Right ventricle myocardium superior (tissue), 1 donor: ENCODE measurements at places on chromosomes 7 and 10.

DNA sequence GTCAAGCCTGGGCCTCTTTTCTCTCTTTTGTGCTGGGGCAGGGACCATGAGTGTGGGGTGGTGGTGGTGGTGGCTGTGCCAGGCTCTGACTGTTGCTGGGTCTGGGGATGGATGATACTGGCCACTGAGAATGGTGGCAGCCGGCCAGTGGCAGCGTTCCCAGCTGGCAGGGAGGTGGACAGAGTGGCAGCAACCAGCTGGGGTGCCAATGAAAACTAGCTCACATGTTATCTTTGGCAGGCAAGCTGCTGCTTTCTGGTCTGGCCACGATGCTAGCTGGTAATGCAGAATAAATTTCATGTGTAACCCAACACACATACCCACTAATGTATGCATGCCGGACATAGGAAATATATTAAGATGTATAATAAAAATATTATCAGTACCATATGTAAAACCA is 95.0 kb upstream of the SLC26A5 start:
- DNase-seq, result peak; percentile 88

DNA sequence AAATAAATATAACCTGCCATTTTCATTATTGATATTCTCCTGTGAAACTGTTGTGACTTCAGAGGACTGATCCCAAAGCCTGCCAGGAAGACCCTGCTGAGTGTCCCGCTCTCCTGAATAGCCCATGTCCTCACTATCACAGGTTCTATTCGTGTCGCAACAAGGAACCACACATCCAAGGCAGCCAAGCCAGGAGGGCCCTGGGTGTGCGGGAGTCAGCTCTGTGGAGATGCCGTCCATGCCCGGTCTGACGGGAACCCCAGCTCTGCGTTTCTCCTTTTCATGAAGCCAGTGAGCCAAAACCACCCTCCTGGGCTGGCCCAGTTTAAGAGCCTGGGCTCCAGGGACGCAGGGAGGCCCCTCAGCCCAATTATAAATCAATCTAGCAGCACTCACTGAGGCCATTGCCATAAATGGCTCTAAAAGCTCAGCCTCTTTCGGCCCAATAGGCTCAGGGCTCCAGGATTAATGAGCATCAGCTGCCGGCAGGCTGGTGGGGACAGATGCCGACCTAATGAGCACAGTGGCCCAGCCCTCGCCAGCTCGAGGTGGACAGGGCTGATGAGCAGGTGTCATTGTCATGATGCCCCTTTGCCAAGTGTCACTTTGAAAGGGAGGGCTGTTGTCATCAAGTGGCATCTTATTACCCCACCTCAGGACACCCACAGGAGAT is 177.9 kb downstream of the PLXNA4 start:
- DNase-seq, result no peak

- DNase-seq, result no peak
Observed at GRCh38 chr10:90741926-90742565, 115.8 kb downstream of the HTR7 start.

- no peak for DNase-seq
Observed at GRCh38 chr7:137626469-137627067, 220.2 kb downstream of the DGKI start.

DNA sequence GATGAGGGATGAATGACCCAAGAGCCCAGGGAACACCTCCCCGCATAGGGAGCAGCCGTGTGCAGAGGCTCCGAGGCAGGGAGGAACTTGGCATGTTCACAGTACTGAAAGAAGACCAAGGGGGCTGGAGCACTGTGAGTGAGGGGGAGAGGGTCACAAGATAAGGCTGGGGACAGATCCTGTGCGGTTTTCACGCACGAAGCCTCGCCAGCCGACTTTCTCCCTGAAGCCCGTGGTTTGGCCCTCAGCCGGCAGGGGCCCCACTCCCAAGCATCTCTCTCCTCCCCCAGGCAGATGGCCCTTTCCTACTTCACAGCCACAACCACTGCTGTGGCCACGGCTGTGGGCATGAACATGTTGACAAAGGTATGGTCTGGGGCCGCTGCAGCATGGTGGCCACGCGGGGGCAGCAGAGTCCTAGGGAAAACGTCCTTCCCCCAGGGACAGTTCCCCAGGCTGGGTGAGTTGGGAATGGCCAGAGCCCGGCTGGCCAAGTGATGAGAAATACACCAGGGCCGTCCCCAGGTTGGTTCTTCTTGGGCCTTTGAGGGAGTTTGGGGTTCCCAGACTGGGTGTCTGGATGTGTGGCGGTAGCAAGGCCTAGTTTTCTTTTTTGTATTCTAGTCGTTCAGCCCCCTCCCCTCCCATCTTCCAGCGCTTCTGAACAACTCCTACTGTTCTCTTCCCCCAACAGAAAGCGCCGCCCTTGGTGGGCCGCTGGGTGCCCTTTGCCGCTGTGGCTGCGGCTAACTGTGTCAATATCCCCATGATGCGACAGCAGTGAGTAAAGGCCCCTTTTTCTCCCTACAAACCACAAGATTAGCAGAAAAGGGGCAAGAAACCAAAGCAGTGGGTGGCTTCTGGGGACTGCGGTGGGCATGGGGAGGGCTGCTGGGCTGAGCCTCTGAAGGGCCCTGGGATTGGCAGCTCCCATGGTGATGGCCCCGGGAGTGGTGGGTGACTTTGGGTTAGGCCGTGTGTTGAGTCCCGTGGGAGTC is 14.4 kb upstream of the WBP1L start:
- peak; percentile 93 for DNase-seq

GRCh38 chr10:47306387-47307210 is 6.6 kb downstream of the GDF10 start:
- DNase-seq, result no peak

GRCh38 chr7:151381348-151382078 is 28.3 kb downstream of the WDR86 start:
- DNase-seq, result no peak

- no peak for DNase-seq
Observed at GRCh38 chr10:69439813-69440506, 11.3 kb upstream of the TSPAN15 start.

DNA sequence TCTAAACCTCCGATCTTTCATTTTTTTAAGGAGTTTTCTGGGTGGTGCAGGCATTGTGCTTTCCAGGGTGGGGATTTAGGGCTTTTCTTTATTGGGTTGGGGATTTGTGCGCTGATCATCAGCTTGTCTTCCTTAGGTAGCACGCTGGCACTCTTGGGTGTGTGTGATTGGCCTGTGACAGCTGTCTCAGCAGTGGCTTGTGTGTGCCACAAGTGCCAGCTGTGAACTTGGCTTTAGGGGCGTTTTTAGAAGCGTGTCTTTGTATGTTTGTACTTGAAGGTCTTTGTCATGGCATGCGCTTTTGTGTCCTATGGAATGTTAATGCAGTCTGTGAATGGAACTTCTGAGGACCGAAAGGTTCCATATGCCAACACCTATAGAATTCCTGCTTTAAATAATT is 788 bp downstream of the AKAP9 start:
- DNase-seq, result peak; percentile 75

GRCh38 chr10:12806228-12807095 is 195.1 kb downstream of the CCDC3 start:
- DNase-seq, result no peak

GRCh38 chr7:102021841-102022618 is 204.6 kb downstream of the CUX1 start:
- DNase-seq, result no peak

- peak; percentile 85 for DNase-seq
Observed at GRCh38 chr10:95333997-95334804, 43.4 kb upstream of the PDLIM1 start.

GRCh38 chr10:122658356-122659049 is 41.1 kb downstream of the C10orf120 start:
- DNase-seq, result no peak

DNA sequence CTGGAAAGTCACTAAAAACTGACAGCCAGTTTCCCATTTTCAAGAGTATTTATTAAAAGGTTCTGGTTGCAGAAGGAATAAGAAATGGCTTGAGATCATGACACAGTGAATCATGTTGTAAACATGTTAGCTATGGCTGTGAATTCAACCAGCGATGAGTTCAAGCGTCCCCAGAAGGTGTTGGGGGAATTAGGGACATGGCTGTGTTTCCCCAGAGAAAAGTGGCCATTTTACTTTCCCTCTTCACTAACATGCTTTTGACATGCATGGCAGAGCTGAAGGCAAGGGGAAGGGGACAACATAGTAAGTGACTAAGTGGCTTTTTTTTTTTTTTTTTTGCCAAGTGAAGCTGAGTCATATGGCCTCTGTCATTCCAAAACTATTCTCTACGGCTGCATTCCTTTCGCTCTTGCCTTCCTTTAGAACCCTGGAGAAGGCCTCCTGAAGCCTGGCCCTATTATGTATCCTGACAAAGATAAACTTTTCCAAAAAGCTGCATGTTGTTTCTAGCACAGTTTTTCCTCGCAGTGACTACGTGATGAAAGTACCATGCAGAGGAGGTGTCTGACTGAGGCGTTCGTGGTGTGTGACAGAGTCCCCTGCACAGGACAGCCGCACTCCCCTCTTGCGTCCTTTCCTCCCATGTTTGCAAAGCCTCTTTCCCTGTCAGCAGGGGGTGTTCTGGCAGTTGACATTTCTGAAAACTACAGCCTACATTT is 46.9 kb downstream of the EGFR start:
- DNase-seq, result no peak

GRCh38 chr10:128130051-128130450 is 3.8 kb upstream of the MKI67 start:
- DNase-seq, result no peak

- DNase-seq, result no peak
Observed at GRCh38 chr10:97830064-97830463, 19.6 kb upstream of the GOLGA7B start.

GRCh38 chr10:89861584-89862301 is 160.4 kb downstream of the KIF20B start:
- DNase-seq, result no peak

GRCh38 chr7:55536619-55537457 is 35.5 kb downstream of the VOPP1 start:
- no peak for DNase-seq

DNA sequence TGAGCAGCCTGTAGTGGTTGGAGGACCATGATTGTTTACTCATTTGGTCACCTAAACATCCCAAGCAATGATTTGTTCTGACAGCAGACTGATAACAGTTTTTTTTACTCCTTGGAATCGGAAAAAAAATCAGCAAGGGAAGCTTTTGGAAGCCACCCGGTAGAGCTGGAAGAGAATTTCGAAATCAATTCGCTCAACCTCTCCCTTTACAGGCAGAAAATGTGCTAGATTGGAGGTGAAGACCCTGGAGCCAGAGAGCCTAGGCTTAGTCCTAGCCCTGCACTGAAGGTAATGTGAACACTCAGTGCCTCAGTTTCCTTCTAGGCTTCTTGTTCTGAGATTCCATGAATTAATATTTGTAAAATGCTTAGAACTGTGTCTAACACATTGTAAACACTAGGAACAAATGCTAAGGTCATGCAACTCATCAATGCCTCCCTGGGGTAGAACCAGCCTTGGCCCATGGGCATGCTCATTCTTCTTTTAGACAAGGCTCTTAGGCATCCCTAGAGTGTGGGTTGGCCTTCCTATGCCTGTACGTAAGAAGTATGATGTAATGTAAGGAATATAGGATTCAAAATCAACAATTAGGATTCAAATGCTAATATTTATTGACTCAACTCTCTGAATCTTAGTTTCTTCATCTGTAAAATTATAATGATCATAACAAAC is 52.7 kb downstream of the MET start:
- no peak for DNase-seq

- DNase-seq, result no peak
Observed at GRCh38 chr7:149748076-149748874, 25.1 kb downstream of the ZNF467 start.

DNA sequence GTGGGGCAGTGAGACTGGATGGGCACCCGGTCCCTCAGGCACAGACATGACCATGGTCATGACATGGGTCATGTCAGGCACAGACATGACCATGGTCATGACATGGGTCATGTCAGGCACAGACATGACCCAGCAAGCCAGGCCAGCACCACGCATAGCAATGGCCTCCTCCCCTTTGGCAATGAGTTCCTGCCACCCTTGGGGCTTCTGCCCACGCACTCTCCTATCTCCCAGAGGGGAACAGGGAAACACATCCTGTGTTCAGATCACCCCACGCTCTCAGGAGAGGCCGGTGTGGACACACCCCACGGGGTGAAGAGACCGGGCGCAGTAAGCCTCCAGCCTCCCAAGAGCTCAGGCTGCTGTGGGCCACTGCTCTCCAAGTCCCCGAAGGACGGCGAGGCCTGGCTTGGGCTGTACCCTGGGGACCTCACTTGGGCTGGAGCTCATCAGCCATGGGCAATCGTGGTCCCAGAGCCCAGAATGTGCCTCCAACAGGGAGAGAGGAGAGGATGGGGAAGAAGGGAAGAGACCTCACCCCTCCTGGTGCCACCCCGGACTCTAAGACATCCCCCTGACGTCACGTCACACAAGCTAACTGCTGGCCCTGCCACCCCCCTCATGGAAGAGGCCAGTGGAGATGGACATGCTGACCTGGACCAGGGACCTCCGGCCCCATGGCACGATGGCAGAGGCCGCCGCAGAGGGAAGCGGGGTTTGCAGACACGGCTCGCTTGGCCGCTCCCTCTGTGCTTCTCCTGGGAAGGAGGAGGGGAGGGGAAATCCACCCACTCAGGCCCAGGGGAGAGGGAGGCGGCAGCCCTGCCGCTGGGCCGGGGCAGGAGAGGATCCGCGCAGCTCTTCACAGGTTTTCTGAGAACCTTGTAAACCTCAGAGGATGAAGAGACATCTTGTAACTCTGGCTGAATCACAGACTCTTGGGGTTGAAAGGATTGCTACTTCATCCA is 269.6 kb downstream of the ELFN1 start:
- peak; percentile 39 for DNase-seq

- DNase-seq, result no peak
Observed at GRCh38 chr10:43395571-43396060, 13.4 kb downstream of the HNRNPF start.

GRCh38 chr7:87231711-87232110 is 12.2 kb upstream of the TMEM243 start:
- DNase-seq, result no peak

DNA sequence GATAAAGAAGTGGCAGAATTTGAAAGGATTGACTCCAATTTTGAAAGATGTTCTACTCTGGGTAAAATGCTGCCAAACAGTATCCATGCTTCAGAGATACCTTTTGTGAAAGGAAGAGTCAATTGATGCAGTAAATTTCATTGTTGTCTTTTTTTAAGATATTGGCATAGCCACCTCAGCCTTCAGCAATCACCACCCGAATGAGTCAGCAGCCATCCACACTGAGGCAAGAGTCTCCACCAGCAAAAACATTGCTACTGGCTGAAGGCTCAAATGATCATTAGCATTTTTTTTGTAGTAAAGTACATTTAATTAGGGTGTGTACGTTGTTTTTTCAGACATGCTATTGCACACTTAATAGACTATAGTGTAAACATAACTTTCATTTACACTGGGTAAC is 31.7 kb upstream of the CYP26C1 start:
- DNase-seq, result no peak
